ENCODE measurements at places on chromosomes 5 and 9. TPM values are rescaled to one million over a fixed set of nuclear protein-coding genes. Genes with fewer than 3 reads are reported as not detected.

DNA sequence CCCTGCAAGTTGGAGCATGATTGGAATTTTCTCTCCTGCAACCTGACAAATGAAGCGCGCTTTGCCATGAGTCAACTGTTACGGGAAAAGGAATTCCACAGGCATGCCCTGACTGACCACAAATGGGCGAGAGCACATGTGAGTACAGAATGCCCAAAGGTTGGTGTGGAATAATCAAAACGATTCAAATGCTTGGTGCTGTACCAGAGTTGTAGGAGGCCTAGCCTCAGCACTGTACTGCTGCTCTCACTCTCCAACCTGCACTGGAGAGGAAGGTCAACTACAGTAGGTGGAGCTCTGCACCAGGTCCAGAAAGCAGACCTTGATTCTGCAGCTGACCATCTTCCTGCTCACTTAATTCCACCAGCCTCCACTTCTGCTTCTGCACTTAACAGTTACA is 406.9 kb upstream of the ACTBL2 start:
- no peak for DNase-seq
- no peaks in the 10 kb centered on the region for H3K36me3 ChIP-seq
- H3K4me1 ChIP-seq: no peaks in the 10 kb centered on the region
- no peaks in the 10 kb centered on the region for H3K27me3 ChIP-seq
- no peak overlapping the region for H3K27ac ChIP-seq

DNA sequence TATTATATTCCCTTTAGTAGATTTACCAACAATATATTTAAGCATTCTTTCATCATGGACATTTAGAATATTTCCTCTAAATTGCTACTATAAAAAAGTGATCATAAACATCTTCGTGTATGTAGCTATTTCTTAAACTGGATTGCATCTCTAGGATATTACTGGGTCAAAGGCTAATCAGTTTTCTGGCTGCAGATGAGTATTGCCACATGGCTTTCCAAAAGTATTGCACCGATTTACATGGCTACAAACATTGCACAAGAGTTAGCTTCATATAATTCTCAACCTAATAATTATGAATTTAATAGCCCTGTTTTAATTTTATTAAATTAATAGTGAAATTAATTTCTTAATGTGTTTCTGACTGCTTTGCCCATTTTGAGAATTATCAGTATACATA is 183.4 kb downstream of the DMRT2 start:
- H3K36me3 ChIP-seq: no peaks in the 10 kb centered on the region
- H3K27ac ChIP-seq: no peak overlapping the region
- H3K27me3 ChIP-seq: no peaks in the 10 kb centered on the region
- H3K4me1 ChIP-seq: peaks cover 3% of the 10 kb centered on the region

DNA sequence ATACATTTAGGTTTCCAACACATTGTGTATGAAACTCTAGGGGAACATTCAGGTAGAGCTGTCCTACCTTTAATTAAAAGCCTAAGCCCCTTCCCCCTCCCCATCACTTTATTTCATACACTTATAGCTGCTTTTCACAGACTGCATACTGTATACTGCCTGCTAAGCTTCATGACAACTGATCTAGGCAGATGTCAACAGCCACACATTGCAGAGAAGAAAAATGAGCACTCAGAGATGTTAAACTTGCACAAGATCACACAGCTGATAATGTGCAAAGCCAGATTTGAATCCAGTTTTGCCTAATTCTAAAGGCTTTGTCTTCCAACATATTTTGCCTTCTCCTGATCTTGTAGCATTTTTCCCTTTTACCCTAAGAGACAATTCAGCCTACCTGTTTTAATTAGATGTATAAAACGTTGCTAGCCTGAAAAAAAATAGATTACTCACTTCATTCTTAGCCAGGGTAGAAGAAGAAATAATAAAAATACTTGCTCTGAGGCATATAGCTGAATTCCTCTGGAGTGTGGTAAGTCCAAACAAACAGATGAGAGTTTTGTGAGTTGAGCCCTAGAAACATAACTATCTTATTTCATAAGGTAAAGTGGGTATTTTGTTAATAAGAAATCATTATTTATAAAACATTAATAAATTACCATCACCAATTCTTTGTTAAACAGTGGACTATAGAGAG is 56.9 kb upstream of the CAST start:
- no peak overlapping the region for H3K27ac ChIP-seq
- no peaks in the 10 kb centered on the region for H3K27me3 ChIP-seq
- DNase-seq: no peak
- no peak overlapping the region for H3K4me3 ChIP-seq
- H3K4me1 ChIP-seq: peaks cover 4% of the 10 kb centered on the region

DNA sequence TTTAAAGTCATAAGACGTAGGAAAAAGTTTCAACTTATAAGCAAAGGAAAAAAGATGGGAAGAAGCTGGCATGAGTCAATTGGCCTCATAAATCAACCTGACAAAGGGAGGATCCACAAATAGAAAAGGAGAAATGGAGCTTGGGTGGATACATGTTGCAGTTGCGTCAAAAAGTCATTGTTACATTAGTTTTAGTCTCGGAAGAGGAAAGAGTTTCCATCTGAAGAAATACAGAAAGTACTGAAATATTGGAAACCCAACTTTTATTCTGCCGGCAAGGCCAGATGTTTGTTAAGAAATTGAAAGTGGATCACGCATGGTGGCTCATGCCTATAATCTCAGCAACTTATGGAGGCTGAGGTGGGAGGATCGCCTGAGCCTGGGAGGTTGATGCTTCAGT is 11.3 kb upstream of the TIMD4 start:
- H3K27me3 ChIP-seq: no peaks in the 10 kb centered on the region
- H3K36me3 ChIP-seq: no peaks in the 10 kb centered on the region
- DNase-seq: no peak
- no peak overlapping the region for H3K27ac ChIP-seq
- no peak overlapping the region for H3K4me3 ChIP-seq

- H3K27ac ChIP-seq: no peak overlapping the region
- no peak overlapping the region for H3K4me3 ChIP-seq
- H3K27me3 ChIP-seq: no peaks in the 10 kb centered on the region
- H3K4me1 ChIP-seq: no peaks in the 10 kb centered on the region
These were observed 5.4 kb upstream of the CD180 start for GRCh38 chr5:67201897-67202549.

- no peak overlapping the region for H3K27ac ChIP-seq
- no peak overlapping the region for H3K4me3 ChIP-seq
- no peak for DNase-seq
- H3K36me3 ChIP-seq: no peaks in the 10 kb centered on the region
- H3K27me3 ChIP-seq: no peaks in the 10 kb centered on the region
These were observed 536.0 kb upstream of the WWC1 start for GRCh38 chr5:167755420-167755819.

DNA sequence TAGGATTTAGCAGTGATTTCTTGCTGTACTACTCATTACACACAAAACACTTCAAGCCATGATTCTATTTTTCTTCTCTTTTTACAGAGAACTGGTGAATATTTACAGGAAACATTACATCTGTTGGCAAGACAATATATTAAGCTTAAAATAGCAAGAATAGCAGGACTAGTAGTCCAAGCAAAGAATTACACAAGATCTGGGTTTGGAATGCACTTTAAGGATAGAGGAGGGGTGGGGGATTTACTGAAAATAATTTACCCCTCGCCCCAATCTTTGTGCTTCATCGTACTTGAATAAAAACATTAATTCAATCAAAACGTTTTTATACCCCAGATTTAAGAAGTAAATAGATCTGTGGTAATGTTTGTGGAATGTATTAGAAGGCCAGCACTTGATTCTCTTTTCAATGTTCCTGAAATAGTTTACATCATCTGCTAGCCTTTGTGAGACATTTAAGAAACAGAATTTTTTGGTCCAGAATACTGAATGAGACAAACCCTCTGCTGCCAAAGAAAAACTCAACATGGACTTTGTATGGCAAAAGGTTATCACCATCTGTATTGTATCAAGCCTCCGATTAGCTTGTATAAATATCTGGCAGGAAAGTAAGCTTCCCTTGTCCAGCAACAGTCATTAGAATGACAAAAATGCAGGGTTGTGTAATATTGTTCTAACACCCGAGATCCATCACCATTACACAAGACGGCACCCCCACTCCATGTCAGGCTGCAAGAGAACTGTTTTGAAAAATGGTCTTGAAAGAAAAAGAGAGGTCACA is 23.8 kb downstream of the SVEP1 start:
- no peak overlapping the region for H3K4me3 ChIP-seq
- H3K4me1 ChIP-seq: no peaks in the 10 kb centered on the region
- no peaks in the 10 kb centered on the region for H3K36me3 ChIP-seq
- DNase-seq: no peak

DNA sequence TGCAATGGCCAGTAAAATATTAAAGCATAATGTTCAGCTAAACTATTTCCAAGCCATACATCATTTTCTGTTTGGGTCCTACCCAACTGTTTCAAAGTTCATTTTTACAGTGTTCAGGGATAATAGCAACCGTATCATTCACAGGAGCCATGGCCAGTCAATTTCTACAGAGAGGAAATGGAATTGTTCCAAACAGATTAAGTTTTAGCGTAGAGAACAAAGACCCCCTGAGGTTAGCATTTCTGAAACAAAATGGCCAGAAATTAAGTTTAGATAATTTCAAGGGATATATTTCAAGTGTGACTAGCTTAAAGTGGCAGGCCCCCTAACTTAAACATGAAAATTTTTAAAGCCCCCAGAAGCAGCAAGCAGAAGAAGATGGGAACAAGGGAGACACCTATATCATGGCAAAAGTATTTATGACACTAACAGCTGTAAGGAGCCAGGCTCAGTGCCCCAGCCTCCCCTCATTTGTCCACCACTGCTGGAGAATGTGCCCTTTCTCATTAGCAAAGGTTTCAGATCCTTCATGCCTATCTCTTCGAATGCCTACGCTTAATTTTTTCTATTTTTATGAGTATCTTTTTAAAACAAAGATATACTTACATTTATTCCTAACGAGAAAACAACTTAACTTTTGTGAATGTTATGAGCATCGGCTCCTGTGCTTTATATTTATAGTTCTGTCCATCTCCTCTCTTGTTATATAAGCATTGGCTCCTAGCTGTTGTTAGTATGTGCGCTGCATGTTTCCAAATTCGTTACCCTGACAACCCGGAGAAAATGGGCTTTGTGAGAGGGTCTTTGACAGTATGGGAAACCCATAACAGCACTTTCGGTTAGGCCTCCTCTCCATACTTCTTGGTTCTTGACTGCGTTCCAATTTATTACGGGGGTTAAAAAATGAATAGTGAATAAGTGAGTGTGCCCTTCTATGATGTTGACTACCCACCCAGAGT is 116.3 kb downstream of the MED27 start:
- H3K36me3 ChIP-seq: no peaks in the 10 kb centered on the region
- H3K27ac ChIP-seq: no peak overlapping the region
- H3K4me3 ChIP-seq: no peak overlapping the region
- H3K27me3 ChIP-seq: no peaks in the 10 kb centered on the region

GRCh38 chr5:54217826-54218503 is 92.4 kb downstream of the ARL15 start:
- no peak overlapping the region for H3K4me3 ChIP-seq
- H3K4me1 ChIP-seq: no peaks in the 10 kb centered on the region
- no peak overlapping the region for H3K27ac ChIP-seq
- H3K36me3 ChIP-seq: no peaks in the 10 kb centered on the region
- no peaks in the 10 kb centered on the region for H3K27me3 ChIP-seq

- no peak overlapping the region for H3K4me3 ChIP-seq
- no peak overlapping the region for H3K27ac ChIP-seq
- DNase-seq: no peak
These were observed 83.3 kb downstream of the EGFLAM start for GRCh38 chr5:38341641-38342040.

DNA sequence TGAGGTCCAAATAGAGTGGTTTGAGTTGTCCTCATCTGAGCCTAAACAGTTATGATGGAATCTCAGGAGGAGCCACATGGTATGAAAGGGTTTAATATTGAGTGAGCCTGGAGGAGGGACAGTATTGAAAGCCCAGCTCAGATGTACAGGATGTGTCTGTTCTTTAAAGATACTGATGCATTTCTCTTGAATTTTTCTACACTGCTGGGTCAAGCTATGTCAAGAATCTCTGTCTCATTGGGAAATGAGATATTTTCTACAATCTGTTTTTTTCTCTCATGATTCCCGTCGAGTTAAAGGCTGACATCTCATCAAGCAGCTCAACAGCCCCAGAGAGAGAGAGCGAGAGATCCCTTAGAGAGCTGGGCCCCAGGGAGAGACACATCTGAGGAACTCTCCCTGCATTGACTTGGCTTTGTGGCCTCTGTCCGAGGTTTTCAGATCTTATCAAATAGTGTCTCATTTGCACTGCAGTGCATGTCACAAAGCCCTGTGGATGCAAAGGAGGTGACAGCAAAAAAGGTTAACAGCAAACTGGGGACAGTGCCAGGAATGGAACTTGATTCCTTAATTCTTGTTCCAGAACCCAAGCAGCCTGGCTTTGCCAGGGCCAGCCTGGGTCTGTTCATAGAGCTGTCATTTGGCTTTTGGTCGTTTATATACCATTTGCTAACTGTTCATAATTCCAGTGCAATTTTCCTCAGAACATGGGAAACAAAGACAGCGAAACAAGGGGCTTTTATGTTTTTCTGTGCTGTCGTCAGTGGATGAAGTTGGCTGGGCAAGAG is 19.0 kb upstream of the ACTBL2 start:
- peaks cover 11% of the 10 kb centered on the region for H3K4me1 ChIP-seq
- DNase-seq: no peak
- H3K36me3 ChIP-seq: no peaks in the 10 kb centered on the region
- H3K4me3 ChIP-seq: no peak overlapping the region
- H3K27ac ChIP-seq: peak overlapping the region; percentile 23

DNA sequence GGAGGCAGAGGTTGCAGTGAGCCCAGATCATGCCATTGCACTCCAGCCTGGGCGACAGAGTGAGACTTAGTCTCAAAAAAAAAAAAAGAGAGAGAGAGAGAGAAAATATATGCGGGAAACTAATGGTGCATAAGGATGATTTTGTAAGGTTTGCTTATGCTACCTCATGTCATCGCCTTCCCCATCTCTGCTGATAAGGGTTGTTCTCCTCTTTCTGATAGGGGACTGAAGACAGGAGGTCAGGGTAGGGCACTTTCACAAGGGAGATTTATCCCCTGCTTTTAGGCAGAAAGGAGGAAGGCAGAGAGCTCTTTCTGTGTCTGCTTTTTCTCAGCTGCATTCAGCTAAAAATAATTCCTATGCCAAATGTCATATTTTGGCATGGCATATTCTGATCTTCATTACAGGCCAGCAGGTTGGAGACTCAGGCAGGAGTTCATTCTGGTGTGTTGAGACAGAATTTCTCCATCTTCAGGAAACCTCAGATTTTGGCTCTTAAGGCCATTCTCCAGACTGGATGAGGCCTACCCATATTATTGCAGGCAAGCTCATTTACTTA is 220.2 kb downstream of the AUH start:
- no peaks in the 10 kb centered on the region for H3K4me1 ChIP-seq
- H3K27me3 ChIP-seq: no peaks in the 10 kb centered on the region
- no peak overlapping the region for H3K27ac ChIP-seq
- no peak for DNase-seq
- no peaks in the 10 kb centered on the region for H3K36me3 ChIP-seq

- H3K36me3 ChIP-seq: no peaks in the 10 kb centered on the region
- H3K4me3 ChIP-seq: no peak overlapping the region
- no peaks in the 10 kb centered on the region for H3K27me3 ChIP-seq
- no peak for DNase-seq
These were observed 424.8 kb downstream of the TLE1 start for GRCh38 chr9:81264516-81264915.

- H3K27ac ChIP-seq: no peak overlapping the region
- peaks cover 36% of the 10 kb centered on the region for H3K36me3 ChIP-seq
- H3K27me3 ChIP-seq: no peaks in the 10 kb centered on the region
- H3K4me1 ChIP-seq: peaks cover 6% of the 10 kb centered on the region
These were observed 3.7 kb upstream of the DPM2 start for GRCh38 chr9:127941062-127941960.

The WASHC1 gene
- 9.6 TPM for total RNA-seq

The GLRA1 gene
- total RNA-seq: 0.47 TPM

The DNAI1 gene
- 0.16 TPM for total RNA-seq

The NOXA1 gene
- total RNA-seq: 15.0 TPM

The TBC1D13 gene
- total RNA-seq: 11.7 TPM

The ZNF462 gene
- 12.6 TPM for total RNA-seq

The PRDM9 gene
- not detected for total RNA-seq

The SLC1A3 gene
- 1.7 TPM for total RNA-seq

The ODF2 gene
- 8.0 TPM for total RNA-seq

The FCN2 gene
- total RNA-seq: not detected

The NDST1 gene
- total RNA-seq: 39.6 TPM

Measured in pancreas (tissue), 10 donors.